ENCODE measurements at places on chromosomes 1 and 21.

DNA sequence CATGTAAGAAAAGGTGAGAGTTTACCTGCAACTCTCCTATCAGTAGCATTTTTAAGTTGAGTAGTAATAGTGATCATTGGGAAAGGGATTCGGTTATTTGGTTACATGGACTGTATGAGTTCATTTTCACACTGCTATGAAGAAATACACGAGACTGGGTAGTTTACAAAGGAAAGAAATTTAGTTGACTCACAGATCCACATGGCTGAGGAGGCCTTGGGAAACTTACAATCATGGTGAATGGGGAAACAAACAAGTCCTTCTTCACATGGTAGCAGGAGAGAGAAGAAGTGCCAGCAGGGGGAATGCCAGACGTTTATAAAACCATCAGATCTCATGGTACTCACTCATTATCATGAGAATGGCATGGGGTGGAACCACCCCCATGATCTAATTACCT is 59.3 kb upstream of the FBXO28 start:
- no peak for DNase-seq

- no peak for DNase-seq
Measured at GRCh38 chr1:74946388-74946787, 187.8 kb upstream of the LHX8 start.

- DNase-seq, result peak; percentile 68
Measured at GRCh38 chr21:42234464-42235241, 15.7 kb downstream of the ABCG1 start.

- no peak for DNase-seq
Measured at GRCh38 chr1:159983681-159984080, 29.6 kb upstream of the SLAMF9 start.

DNA sequence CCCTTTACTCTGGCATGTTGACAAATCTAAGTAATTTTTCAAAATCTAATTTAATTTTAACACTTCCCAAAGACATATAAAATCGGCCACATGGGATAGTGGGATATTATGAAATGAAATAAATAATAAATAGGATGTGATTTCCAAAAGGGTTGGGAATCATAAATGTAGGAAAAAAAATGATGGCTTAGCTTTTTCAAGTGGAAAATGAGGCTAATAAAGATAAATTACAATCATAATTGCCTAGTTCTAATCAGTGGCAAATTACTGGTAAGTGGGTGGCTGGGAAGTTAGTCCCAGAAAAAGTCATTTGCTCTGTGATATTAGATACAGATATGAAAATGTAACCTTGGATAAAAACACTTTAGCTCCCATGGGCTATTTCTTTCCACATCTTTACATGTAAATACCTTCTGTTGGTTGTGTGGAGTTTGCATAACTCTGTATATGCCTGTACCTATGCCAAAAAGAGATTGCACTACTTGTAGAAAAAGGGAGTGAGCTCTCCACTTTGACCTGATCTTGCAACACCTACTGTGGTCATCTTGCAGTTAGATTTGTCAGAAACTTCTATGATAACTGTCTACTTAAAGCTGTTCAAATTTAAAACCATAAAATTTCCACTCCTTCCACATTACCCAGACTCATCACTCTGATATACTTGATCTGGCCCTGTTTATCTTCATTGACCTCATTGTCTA is 284.6 kb upstream of the KAZN start:
- DNase-seq, result no peak

GRCh38 chr1:48803474-48803873 is 26.8 kb upstream of the BEND5 start:
- DNase-seq, result no peak

DNA sequence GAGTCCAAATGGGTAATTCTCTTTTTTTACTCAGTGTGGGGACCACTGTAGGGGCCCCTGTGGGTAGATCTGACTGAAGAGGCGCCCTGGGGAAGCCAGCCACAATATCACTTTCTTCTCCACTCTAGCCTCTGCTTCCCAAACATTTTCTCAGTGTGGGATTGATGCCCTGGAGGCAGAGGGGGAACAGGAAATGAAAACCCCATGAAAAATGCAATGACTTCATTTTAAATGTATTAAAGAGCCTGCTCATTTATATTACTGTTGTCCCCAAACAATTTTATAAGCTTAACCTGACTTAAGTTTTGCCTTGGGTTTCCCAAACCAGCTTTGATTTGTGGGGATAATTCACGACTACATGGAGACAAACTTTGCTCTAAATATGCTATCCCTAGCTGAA is 181.9 kb downstream of the C1orf94 start:
- no peak for DNase-seq

GRCh38 chr1:11944358-11944931 is 9.9 kb downstream of the PLOD1 start:
- DNase-seq, result no peak

DNA sequence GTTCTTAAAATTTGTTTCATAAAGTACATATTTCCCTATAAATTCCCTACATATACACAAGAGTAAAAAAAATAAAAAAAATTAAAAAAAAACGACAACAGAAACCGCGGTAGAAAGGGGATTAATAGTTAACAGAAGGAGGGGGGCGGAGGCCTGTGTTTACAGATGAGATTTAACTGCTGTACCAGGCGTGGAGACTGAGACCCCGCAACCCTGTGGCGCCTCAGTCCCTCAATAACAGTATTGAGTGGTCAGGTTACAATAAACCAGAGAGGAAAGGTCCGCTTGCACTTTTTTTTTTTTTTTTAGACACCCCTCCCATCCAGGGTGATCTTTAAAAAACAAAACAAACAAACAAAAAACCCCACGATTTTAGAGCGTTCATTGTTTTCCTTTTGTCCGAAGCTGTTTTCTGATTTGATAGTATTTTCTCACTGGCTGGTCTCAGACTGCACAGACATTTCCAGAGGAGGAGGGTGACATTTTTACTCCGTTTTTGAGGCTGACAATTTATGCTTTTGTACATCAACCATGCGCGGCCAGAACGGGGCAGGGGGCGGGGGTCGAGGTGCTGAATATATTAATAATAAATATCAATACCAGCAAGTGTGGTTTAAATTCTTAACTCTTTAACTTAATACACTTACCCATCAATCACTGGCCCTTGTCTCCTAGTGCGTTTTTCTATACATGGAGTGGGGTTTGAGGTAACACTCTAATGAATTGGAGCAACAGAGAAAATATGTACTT is 1223.9 kb downstream of the BRINP3 start:
- DNase-seq, result no peak

DNA sequence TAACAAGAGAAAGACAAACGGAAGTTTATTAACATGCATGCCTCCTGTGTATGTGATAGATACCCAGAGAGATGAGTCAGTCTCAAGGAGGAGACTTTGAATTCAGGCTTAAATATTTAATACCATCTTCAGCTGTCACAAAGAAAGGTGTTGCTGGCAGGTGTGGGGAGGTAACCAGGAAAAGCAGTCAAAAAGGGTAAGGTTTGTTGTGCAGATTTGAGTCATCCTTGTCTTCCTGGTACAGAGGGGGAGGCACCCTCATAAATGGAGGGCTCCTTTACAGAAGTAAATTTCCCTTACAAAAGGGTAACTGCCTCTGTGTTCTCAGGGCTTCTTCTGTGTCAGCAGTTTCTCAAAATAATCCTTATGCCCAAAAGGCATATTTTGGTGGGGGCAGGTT is 75.2 kb upstream of the B3GALT5 start:
- DNase-seq, result no peak

- no peak for DNase-seq
Measured at GRCh38 chr21:26432410-26432809, 140.7 kb downstream of the CYYR1 start.

DNA sequence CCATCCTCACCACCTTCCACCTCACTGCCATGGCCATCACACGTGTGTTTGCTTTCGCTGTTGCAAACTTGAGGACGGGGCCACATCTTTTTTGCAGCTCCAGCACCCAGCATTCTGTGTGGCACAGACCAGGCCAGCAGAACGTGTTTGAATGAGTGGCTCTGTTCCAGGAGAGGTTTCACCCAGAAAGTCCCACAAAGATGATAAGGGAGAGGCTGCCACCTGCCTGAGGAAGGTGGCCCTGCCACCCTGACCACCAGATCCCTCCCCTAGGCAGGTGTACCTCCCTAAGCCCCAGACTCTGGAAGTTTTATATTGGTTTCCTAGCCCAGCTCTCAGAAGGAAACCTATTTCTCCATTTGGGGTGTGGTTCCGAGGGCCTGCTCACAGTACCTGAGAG is 252.1 kb downstream of the KAZN start:
- peak; percentile 12 for DNase-seq

DNA sequence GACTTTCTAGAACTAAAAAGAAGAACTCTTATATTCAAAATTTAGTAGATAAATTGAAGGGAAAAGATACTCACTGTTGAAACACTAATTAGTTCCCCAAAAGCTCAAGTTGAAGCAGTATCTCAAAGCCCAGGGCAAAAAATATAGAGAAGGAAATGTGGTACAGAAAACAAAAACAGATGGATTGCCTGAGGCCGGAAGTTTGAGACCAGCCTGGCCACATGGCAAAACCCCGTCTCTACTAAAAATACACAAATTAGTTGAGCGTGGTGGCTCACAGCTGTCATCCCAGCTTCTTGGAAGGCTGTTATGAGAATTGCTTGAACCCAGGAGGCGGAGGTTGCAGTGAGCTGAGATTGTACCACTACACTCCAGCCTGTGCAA is 36.0 kb downstream of the FAM177B start:
- DNase-seq, result no peak

GRCh38 chr1:235366286-235366685 is 941 bp upstream of the TBCE start:
- DNase-seq, result no peak

DNA sequence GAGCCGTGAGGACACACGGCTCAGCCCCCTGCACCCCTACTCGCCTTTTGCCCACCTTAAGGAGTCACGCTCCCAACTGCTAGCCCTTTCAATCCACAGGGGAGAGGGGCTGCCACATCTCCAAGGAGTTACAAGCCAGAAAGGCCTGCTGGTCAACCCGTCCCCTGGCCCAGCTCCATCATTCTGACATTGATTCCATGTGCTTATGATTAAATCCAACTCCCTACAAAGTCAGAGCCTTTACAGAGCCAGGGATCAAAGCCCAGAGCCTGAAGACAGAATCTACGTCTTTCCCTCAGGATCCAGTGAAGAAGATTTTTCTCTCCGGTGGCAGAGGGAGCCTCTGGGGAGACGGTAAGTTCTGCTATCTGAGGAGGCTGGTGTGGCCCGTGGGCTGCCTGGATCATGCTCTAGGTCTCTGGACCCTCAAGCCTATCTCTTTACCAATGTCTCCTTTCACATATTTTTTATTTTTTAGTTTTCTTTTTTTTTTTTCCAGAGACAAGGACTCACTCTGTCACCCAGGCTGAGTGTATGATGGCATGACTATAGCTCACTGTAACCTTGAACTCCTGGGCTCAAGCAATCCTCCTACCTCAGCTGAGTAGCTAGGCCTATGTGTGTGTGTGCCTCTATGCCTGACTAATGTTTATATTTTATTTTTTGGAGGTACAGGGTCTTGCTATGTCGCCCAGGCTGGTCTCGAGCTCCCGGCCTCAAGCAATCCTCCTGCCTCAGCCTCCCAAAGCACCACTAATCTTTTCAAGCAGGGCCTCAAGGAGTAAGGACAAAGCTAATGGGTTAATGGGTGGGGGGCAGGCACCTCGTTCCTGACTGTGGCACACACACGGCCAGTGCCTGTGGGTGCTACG is 61.3 kb downstream of the SLC66A1 start:
- DNase-seq, result no peak

DNA sequence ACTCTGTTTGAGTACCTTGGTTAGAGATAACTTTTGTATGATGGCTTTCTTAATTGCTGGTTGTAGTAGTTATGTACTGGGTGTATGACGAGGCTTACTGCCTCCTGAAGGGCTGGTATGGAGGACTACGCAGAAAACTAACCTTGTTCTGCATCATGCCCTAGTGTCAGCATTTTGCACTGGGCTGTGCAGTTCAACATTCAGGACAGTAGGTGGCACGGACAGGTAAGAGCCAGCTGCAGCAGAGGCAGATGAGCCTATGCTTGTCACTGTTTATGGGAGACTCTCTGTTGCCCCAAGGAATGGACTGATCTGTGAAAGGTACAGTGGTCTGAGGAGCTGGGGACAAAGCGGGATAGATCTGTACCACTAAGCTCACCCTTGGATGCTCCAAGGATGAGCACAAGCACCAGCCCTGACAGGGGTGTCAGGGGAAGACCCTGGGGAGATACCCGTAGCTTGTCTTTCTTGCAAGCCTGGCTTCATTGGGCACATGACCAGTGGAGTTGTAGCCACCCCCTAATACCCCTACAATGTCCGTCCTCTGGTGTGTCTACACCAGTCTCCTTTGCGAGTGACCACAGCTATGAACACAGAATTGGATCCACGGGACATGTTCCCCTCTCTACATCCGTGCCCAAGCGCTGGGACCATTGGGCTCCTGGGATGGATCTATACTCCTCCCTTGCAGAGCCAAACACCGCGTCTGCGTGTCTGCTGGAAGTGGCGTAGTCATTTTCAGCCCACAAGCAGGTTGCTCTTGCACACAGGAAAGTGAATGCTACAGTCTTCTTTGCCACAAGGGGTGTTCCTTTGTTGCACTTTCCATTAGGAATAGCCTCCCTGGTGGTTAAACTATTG is 51.1 kb upstream of the CFHR3 start:
- DNase-seq, result peak; percentile 83

DNA sequence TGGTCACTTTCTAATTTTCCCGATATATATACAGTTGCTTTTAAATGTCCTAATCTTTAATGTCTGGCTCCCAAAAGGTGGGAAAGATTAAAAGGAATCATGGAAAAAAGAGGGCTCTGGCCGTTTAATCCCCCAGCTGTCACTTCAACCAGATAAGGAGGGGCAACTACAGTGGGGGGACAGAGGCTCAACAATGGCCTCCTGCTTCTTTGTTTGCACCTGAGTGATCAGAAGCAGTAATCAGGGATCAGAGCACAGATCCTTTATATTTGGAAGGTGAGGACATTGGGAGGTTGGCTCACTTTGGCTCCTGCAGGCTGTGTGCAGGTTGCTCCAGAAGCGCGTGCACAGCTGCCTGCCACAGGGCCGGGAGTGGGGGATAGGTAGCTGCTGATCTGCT is 212.8 kb downstream of the FMN2 start:
- DNase-seq, result no peak

DNA sequence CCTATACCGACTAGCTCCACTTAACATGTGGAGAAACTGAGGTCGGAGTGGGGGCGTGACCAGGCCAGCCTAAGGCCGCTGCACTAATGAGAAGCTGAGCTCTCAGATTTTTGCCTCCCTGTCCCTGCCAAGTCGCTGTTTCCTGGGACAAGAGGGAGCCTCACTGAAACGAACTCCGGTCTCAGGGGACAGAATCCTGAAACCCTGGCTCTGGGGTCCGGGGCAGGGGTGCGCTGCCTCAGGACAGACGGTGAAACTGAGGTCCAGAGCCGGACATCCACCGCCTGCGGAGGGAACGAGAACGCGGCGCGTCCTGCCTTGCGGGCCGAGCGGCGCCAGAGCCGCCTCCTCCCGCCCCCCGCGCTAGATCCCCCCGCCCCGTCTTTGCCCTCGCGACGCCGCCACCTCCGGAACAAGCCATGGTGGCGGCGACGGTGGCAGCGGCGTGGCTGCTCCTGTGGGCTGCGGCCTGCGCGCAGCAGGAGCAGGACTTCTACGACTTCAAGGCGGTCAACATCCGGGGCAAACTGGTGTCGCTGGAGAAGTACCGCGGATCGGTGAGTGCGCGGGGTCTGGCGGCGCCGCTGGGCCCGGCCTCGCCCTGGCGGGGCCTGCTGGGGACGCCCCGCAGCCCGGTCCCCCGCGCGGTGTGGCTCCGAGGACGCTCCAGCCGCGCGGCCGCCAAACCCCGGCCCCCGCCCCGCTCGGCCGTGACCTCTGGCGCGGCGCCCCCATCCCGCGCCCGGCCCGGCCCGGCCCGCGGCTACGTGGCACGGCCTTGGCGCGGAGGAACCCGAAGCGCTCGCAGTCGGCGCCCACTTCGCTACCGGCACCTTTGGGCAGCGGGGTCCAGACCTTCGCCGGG is at the start of gene GPX7:
TSS of gene GPX7 (plus strand) at position 381 of the 865 bp plus-strand sequence. CDS start at position 420, 39 bp downstream.
- DNase-seq, result no peak

- DNase-seq, result peak; percentile 76
Measured at GRCh38 chr21:33383056-33383888, 19.9 kb upstream of the IFNGR2 start.
